ENCODE measurements at places on chromosomes 5 and 9.

- DNase-seq = no peak
Measured at GRCh38 chr5:72157625-72157962, 50.3 kb downstream of the MAP1B start.

GRCh38 chr9:130243882-130244170 is 21.7 kb upstream of the HMCN2 start:
- DNase-seq = no peak

GRCh38 chr5:44361342-44362001 is 27.7 kb downstream of the FGF10 start:
- DNase-seq = no peak

- DNase-seq = no peak
Measured at GRCh38 chr5:5658889-5659465, 236.5 kb downstream of the ICE1 start.

GRCh38 chr5:155878991-155879575 is 447.9 kb upstream of the SGCD start:
- DNase-seq = no peak

GRCh38 chr5:73450672-73451223 is 2.2 kb upstream of the FOXD1 start:
- no peak for DNase-seq
